ENCODE measurements at places on chromosomes 7 and 10. TPM values are rescaled to one million over a fixed set of nuclear protein-coding genes. Genes with fewer than 3 reads are reported as not detected.

GRCh38 chr7:43766564-43766963, 8.1 kb downstream of the BLVRA start:
- no peak for DNase-seq

GRCh38 chr7:117892821-117893220, 19.6 kb upstream of the CTTNBP2 start:
- no peak for DNase-seq

GRCh38 chr7:115306586-115306985, 384.7 kb downstream of the MDFIC start:
- DNase-seq = no peak

DNA sequence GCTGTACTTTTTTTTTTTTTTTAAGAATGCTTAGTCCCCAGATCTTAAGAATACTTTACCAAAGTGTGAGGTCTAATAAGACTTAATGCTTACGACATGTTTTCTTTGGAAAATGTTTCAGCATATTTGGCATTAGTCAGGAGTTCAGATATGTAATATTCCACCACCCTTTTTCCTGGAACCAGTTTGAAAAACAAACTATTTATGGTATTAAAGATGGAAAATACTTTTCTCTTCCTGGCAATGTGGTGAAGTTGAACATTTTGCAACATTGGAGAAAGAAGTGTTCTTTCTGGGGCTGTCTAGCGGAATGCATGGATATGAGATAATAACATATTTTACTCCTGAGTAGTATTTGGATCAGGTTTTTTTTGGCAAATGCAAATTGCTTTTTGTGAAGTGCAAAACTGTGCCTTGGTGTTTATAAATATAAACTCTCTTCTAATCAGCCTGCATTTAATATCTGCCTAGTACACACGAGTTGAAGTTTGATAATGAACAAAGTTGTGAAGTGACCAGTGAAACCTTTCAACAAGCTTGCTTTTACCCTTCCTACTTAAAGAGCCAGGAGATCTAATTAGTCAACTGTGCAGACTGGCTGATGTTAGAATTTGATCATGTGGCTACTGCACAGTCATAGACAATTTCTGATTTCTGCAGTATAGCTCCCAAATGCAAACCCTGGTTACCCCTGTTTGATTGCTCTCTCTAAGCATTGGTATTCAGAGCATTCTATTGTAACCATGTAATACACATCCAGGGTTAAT, 20.9 kb downstream of the MAP3K8 start:
- DNase-seq = no peak

DNA sequence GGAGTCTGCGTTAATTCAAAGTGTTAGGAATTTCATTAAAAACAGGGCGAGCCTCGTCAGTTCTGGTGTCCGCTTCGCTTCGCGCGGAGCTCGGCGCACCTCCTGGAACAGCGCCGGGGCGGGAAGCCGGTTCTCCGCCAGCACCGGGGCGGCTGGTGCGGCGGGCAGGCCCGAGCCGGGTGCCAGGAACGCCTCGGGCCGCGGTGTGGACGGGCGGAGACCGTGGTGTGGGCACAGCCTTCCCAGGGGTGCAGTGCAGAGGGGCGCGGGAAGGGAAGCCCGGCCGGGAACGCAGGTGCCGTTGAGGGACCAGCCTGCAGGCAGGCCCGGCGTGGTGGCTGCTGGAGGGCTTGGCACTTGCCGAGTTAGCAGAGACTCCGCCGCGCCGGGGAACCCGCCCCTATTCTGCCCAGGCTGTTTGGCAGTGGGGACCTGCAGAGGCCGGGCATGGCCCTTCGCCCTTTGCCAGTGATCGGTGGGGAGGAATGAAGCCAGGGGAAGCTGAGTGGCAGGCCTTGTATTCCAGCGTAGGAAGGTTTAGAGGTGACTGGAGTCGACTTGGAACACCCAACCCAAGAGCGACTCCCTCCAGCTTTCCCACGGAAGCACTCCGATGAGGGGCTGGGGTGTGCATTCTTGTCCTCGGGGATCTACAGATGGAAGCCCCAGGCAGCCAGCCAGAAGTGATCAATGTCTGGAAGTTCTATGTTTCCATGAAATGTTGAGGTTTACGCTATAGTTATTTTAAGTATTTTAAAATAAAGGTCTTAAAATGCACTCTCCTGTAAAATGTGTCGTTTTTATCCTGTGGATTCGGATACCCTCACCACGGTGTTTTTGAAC, 945 bp upstream of the RHEB start:
- peak; percentile 15 for DNase-seq

- no peak for DNase-seq
Observed at GRCh38 chr7:52670608-52671225, 364.7 kb upstream of the POM121L12 start.

DNA sequence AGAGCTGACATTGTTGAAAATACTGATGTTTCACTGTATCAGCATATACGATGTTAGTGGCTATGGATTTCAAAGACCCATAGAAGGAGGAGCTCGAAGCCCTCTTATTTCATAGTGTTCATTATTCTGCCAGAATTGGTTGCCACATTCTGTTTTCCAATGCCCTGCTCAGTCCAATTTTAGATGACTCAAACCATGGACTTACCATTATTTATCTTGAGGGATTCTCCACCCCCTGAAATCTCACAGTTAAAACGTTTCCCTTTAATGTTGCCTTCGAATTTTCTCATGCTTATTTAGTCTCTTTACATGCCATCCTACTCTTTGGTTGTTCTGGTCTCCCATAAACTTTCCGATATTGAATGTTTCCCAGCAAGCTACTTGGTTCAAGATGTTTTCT, 264.5 kb downstream of the HDAC9 start:
- no peak for DNase-seq

DNA sequence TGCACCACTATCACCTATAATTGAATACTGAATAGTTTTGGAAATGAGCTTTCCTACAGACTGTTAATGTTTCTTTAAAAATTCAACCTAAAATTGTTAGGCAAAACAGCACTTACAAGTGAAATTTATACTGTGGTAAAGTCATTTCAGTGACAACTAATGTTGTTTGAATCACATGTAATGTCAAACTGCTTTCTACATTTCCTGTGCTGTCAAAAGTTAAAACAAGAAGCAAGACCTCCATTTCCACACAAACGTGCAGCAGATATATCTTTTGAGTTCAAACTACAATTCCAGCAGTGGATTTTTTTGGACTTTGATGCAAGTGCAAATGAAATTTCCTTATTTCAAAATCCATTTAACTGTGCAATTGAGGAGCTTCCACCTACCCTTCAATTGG, 199.8 kb downstream of the RNLS start:
- DNase-seq = no peak

DNA sequence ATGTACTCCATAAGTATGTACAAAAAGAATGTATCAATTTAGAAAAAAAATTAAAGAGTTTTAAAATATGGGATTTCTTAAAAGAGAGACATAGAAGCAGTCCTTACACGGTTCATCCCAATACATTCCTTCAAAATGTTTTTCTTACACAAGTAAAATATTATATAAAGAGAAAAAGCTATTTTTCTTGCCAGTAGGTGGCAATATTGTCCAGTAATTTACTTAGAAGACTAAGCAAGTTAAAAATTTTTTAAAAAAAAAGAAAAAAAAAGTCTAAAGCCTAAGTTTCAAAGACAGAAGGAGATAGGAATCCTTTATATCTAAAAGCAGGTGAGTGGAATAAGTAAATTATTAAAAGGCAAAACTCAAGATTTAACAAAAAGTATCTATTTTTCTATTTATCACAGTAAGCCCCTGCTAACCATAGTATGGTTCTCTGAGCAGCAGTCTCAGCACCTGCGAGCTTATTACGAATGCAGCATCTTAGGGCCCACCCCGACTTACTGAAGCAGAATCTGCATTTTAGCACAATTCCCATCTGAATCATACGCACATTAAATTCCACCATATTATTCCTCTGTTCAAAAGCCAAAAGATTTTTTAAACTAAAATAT, 240.6 kb downstream of the DGKI start:
- no peak for DNase-seq

- no peak for DNase-seq
Observed at GRCh38 chr10:14124941-14125340, 205.8 kb downstream of the FRMD4A start.

- no peak for DNase-seq
Observed at GRCh38 chr10:131126321-131127137, 185.0 kb downstream of the TCERG1L start.

- DNase-seq = no peak
Observed at GRCh38 chr7:140489026-140489359, 9.7 kb upstream of the MKRN1 start.

GRCh38 chr7:100874300-100874576, 665 bp upstream of the SRRT start:
- DNase-seq = no peak

GRCh38 chr7:151992375-151992774, 33.1 kb upstream of the GALNT11 start:
- DNase-seq = peak; percentile 36

DNA sequence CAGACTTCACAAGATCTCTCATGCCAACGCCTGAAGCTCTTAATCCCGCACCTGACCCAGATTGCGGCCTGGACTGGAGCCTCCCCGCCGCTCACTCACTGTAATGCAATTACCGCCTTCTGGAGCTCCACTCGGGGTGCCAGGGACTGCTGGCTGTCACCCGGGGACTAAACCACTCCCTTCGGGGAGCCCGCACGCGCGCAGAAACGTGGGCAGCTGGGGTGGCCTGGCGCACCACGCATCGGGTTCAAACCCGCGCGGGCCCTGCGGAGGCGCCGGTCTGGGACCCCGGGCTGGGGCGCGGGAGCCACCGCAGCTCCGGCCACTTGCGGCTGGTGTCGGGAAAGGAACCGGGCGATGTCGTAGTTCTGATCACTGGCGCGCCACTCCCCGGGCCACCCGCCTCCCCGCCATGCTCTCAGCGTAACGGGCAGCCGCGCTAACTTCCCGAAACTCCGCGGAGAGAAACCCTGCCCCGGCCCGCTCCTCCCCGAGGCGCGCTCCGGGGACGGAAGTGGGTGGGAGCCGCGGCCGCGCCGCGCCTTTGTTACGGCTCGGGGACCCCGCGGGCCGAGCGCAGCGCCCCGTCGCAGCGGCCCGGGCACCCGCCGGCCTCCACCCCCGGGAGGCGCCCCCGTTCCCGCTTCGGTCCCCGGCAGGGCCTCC, 100.3 kb upstream of the SVIL start:
- peak; percentile 43 for DNase-seq

DNA sequence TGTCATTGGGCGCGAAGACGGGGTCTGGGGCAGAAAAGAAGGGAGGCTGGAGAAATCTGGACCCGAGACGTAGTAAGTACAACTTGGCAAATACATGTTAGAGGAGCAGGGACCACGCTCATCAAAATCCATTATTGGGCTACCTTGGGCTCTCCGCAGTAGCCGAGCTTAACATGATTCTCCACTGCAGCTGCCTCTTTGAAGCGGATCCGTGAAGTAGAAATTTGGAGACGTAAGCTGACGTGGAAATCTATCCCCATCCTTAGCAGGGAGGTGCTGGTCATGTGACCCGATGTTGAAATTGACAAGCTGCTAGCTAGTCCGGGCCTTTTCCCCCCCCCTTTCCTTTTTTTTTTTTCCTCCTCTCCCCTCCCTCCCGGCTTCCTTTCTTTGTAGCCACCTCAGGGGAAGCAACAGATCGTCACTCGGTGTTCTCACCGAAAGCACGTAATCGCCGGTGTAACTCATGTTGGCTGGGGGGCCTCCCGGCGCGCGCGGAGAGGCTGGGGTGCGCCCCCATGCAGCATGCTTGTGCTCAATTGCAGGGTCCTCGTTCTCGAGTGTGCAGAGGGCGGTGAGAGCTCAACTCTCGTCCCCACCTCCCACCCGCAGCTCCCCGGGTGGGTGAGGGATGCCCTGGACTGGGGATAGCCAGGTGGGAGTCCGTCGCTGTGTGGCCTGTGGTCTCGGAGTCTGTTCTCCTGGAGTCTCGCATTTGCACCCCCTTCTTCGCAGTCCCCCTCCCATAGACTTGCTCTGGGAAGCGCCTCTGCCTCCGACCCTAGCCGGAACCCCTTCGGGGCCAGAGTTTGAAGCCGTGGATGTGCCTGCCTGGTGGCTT, at the start of gene HOXA11:
TSS of gene HOXA11 (minus strand) at position 220 of the 841 bp plus-strand sequence. CDS start at position 132, 88 bp downstream.
- no peak for DNase-seq

DNA sequence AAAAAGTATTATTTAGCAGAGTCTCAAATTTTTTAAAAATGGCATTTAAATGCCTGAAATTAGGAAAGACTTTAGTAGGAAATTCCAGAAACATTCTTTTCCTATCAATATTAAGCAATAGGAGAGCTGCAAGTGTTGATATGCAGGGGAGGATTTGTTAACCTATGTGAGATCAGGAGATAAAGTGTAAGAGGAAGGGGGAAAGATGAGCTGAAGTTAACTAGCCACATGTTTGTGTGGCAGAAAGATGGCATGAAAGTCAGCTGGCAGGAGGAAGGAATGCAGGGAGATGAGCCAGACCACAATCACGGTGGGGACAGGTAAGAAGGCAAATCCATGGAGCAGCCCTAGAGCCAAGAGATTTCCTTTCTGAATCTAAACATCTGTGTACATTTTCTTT, 303.6 kb downstream of the MAGI2 start:
- no peak for DNase-seq

DNA sequence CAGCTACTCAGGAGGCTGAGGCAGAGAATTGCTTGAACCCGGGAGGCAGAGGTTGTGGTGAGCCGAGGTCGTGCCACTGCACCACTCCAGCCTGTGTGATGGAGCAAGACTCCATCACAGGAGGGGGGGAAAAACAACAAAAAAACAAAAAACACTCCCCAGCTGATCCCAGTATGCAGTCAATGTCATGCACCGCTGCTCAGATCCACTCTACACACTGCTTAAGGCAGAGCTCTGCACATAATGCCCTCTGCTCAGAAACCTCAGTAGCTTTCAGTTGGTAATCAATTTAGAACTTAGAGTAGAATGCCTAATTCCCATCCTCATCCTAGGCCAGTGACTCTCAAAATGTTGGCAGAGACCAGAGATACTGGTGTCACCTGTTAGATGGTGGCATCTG, 43.9 kb downstream of the PDSS1 start:
- no peak for DNase-seq

- no peak for DNase-seq
Observed at GRCh38 chr10:69910561-69910960, 108.9 kb downstream of the COL13A1 start.

GRCh38 chr10:126519992-126520391, 131.7 kb upstream of the ADAM12 start:
- no peak for DNase-seq

DNA sequence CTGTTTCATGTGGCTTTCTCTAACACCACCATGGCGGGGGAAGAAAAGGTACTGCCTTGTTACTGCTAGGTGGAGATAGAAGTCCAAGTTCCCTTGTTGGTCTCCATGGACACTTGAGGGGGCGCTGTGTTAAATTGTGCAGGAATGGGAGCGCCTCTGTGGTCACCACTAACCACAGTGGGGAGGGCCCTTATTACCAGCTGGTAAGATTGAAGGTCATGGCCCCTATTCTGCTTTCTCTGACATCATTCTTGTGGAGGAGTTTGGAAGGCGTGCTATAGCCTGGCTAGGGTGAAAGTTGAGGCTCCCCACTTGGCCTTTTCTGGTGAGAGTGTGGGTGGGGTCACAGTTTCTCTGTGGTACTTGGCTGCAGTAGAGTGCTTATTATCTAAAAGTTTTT, 14.9 kb upstream of the MXI1 start:
- no peak for DNase-seq

ADCY1 gene
- 0.03 TPM for total RNA-seq

SAP25 gene
- 107 TPM for total RNA-seq

INMT gene
- total RNA-seq = 0.64 TPM

FOXI2 gene
- total RNA-seq = not detected

BLNK gene
- total RNA-seq = 8.2 TPM

GRM8 gene
- total RNA-seq = not detected

CHST15 gene
- 4.2 TPM for total RNA-seq

AP1S1 gene
- total RNA-seq = 15.8 TPM

KIAA1549 gene
- 0.15 TPM for total RNA-seq
